ENCODE measurements at places on chromosomes 1 and 21. TPM values are rescaled to one million over a fixed set of nuclear protein-coding genes. Genes with fewer than 3 reads are reported as not detected.

DNA sequence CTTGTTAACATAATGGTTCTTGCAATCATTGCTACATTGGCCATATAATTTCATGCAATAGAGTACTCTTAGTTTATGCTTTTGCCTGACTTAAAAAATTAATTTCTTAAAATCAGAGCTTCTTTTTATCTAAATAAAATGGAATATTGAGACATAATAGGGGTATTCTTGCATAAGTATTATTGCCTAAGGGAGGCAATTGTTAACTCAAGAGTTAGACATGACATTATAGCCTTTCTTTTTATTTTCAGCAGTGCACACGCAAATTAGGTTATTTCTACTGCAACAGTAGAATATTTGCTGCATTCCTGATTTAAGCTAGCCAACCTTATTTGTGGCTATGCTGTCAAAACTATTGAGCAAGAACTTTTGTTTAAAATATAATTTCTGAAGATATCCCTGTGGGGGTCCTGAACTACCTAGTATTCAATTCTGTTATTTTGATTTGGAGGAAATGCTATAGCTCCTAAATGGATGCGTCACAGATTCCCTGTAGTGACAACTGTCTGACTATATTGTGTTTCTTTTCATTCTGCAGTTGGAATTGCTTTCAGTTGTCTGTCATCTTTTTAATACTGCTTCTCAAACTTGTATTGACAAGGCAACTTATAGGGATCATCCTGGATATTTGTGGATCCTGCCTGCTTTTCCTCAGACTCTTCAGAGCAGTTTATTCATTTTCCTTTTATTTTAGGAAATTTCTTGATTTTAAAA is 211.0 kb downstream of the PATJ start:
- no peak for DNase-seq

GRCh38 chr1:85397490-85398032 is 67.4 kb downstream of the DDAH1 start:
- DNase-seq: no peak

- DNase-seq: no peak
Observed at GRCh38 chr1:160546942-160547341, 23.9 kb upstream of the SLAMF6 start.

- DNase-seq: no peak
Observed at GRCh38 chr1:198486903-198487302, 53.6 kb downstream of the ATP6V1G3 start.

GRCh38 chr21:45499970-45500577 is 42.2 kb downstream of the SLC19A1 start:
- no peak for DNase-seq

DNA sequence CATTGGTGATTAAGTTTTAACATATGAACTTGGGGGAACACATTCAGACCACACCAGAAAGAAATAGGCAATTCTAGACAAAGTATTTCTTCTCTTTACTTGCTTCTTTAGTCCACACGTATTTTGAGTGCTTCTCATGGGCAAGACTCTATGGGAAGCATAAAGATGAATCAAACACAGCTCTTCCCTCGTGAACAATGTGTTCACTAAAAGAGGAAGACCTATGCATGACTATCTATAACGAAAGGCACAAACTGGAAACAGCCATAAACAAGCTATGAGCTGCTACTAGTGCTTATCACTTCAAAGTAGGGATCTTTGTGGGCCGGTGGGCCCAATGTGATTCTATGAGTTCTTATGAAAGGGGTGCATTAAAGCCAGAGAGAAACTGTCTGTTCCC is 53.0 kb upstream of the PRDX6 start:
- DNase-seq: no peak

DNA sequence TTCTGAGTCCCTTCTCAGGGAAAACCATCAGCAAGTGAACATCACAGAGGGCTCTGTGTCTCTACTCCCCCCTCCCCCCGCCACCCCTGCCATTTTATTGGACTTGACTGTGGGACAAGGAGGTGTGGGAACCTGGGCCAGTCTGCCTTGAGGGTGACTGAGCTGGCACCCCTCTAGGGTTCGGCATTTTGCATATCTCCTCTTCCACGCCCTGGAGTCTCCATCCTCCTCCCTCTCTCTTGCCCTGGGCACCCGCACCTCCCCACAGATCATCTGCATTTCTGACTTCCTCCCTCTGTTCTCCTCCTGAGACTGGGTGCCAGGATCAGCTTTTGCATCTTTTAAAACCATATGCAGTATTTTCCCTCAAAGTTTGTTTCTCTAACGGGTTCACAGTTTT is 107.1 kb upstream of the ERRFI1 start:
- DNase-seq: no peak

- peak; percentile 35 for DNase-seq
Observed at GRCh38 chr1:152313319-152313801, 11.7 kb downstream of the FLG start.

STYXL2 gene
- 56.0 TPM for polyA plus RNA-seq

NID1 gene
- polyA plus RNA-seq: 13.1 TPM

COL6A2 gene
- 47.1 TPM for polyA plus RNA-seq

FHAD1 gene
- polyA plus RNA-seq: 0.03 TPM

Measured in psoas muscle (tissue), 8 donors.